ENCODE measurements at places on chromosomes 2 and 18.

DNA sequence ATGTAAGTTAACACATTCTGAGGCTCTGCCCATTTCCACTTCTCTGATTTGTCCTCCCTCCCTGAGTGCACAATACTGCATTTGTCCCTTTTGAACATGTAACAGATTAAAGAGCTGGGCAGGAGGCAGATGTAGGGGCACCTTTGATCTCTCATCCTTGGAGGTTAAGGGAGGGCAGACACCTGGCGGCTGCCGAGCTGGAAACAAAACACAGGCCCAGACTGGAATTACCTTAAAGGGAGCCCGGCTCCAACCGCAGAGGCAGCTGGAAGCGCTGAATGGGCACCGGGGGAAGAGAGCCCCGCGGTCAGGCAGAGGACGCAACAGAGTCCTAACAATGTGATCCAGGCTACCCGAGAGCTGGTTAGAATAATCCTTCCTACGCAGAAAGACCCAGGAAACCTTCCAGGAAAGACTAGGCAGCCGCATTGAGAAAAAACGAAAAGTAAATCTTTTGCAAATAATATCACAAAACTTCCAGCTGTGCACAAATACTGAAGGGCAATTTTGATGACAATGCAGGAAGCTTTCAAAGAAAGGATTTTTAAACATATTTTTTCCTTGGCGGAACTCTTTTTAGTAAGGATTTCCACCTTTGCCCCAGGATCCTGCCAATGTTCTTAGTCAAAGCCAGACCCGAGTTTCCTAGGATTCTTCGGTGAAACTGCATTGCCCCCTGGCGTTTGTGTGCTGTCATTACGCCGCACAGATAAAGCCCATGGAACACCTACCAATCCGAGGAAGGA is 216.0 kb downstream of the TGIF1 start:
- DNase-seq, result peak; percentile 56

- no peak for DNase-seq
Observed at GRCh38 chr2:98543842-98544241, 64.5 kb downstream of the COA5 start.

GRCh38 chr18:46458472-46458871 is 198.5 kb downstream of the LOXHD1 start:
- no peak for DNase-seq

DNA sequence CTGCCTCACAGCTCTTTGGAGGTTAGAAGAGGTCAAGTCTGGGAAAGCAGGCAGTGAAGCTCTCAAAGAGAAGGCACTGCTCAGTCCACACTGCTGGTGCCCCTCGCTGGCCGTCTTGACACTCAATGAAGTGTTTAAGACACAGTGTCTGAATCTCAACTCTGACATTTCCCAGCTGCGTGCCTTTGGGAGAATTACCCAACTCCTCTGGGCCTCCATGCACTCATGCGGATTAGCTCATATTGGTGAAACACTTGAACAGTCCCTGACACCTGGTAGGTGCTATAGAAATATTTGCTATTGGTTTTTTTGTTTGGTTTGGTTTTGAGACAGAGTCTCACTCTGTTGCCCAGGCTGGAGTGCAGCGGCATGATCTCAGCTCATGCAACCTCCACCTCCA is 281.0 kb downstream of the SRBD1 start:
- DNase-seq, result no peak

GRCh38 chr2:200350850-200351285 is 44.4 kb downstream of the SPATS2L start:
- no peak for DNase-seq

DNA sequence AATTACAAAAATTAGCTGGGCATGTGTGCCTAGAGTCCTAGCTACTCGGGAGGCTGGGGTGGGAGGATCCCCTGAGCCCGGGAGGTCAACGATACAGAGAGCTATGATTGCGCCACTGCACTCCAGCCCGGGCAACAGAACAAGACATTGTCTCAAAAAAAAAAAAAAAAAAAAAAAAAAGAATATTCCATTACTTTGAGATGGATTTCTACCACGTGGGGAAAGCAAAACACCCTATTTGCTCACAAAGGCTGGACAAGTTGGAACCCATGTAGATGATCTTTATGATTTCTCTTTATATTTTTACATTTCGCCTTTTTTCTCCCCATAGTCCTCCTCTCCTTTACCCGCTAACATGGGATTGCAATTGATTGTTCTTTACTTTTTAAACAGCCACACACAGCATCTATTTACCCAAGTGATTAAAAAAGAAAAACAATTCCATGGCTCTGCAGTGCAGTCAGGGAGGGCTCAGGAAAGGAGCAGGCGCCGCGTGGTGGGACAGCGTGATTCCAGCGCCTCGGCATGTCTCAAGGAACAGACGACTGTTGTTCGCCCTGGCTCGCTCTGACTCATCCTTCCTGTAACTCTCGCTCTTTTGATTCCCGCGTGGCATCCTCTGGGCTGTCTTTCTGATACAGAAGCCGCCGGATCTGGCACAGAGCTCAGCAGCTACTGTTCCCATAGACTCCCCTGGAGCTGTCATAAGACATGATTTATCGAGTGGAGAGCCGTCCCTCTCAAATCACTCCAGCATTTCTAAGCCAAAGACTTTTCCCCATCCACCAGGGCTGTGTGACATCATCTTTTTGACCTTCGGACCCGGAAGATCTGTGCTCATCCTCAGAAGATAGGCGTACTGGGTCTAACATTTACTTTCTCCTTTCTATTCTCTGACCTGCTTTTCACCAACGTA is 230.4 kb upstream of the AGAP1 start:
- no peak for DNase-seq

GRCh38 chr2:191710411-191710900 is 32.5 kb downstream of the NABP1 start:
- DNase-seq, result no peak

DNA sequence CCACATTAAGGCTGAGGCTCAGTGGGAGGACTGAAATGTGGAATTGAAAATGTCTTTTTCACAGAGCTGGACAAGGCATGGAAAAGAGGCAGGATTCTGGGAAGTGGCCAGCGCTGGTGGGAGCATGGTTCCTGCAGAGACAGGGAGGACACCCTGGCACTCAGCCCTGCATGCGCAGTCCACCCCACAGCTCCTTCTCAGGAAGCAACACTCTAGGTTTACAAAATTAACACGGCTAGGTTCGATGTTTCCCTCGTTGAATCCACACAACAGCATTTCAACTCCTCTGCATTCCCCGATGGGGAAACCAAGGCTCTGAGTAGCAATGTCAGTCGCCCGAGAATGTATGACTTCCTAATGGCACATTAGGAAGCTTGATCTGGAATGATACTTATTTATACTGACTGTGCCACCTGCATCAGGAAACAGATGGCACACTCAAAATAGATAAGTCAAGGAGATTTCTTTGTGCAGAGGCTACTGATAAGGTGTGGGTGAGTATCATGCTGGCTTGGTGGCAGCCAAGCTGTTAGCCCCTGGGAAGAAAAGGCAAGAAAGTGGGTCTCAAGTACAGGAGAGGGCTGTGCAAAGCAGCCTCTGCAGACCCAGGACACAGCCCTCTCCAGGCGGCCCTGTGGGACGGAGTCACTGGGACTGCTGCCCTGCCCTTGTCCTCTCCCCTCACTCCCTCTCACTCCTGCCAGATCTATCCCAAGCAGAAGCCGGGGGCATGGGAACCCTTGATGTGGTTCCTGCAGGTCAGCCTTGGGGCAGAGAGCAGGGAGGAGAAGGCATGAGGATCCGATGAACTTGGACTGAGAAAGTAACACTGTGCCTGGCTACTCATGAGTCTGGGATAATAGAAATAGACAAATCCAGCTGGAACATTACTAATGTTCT is 158.4 kb upstream of the FHL2 start:
- DNase-seq, result no peak

GRCh38 chr2:116719836-116720235 is 1094.7 kb upstream of the DDX18 start:
- DNase-seq, result no peak

DNA sequence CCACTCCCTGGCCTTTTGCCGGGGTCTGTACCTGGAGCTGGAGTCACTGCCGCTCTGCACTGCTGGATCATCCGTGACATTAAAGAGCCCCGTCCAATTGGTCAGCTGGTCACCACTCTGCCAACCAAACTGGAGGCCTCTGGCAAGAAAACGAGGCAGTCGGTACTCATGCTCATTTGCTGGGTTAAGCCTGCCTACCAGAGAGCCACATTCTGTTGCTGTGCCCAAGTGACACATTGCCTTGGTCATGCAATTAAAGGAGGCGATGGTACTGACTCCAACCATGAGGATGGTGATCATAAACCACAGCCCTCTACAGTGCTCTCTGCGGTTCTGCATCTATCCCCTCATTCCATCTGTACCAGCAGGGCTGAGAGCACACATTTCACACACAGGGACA is 35.5 kb downstream of the ST8SIA5 start:
- no peak for DNase-seq
